NCI-H1105 treated with DMSO at 0.1 percent for 48 hours (cell line): ENCODE measurements at places on chromosomes 3 and 15.

DNA sequence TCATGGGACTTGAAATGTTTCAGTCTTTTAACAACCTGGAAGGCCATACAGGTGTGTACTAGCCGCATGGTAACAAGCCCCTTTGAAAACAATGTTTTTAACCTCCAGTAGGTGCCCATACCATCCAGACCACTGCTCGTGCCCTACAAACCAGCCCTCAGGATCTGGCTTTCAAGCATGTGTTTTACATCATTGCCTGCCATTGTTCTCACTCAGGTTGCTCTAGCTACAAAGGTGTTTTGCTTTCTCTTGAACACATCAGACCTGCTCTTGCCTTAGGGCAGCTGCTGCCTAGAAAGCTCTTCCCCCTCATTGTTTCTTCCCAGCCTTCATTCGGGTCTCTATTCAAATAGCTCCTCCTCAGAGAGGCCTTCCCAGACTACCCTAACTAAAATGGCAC lies 32.3 kb upstream of the MAP3K13 start:
- DNase-seq: no peak

DNA sequence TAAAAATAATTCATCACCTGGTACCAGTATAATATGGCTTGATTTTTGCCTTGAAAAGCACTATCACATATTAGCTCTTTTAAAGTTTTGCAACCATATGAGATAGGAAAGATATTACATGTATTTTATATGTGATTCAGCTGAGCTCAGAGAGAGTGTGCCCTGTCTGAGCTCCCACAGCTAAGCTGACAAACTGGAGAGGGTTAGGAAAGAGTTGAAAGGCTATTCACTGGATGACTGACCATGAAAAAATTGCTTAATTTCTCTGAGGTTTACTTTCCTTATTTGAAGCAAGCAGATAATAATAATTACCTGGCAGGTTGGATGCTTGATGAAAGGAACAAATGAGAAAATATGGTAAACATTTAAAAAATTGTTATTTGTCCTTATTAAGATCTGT lies 97.4 kb upstream of the CCDC80 start:
- DNase-seq: no peak

- DNase-seq: no peak
These were observed 13.5 kb upstream of the TTBK2 start for GRCh38 chr15:42933886-42934667.

DNA sequence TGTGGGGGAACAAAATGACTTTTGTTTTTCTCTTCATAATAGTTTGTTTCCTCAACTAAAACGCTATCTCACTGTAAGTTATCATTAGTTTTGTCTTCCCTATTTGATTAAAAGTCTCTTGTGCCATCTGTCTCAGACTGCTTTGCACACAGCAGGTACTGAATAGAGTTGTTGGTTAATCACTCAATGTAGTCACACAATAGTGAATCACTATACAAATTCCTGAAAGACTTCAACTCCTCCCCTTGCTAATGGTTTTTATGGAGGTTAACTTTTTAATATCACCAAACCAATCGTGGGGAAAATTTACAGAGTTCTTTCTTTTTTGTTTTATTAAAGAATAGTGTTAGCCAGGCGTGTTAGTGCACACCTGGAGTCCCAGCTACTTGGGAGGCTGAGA lies 2.6 kb upstream of the NGLY1 start:
- no peak for DNase-seq

DNA sequence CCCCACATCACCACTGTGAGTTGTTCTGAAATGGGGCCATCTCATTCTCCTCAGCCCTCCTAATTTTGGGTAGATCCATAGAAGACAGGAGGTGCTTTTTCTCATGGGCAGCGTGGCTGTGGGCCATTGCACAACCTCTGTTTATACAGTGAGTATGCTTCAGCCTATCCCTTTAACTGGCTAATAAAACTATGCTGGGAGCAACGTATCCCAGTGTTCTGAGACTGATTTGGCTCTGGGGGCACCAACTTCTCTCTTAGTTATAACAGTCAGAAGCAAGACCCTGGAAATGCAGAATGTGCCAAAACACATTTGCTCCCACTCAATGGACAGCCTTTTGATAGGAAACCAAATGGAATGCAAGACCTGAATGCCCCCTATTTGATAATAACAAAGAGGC lies 97.1 kb upstream of the ICE2 start:
- no peak for DNase-seq

DNA sequence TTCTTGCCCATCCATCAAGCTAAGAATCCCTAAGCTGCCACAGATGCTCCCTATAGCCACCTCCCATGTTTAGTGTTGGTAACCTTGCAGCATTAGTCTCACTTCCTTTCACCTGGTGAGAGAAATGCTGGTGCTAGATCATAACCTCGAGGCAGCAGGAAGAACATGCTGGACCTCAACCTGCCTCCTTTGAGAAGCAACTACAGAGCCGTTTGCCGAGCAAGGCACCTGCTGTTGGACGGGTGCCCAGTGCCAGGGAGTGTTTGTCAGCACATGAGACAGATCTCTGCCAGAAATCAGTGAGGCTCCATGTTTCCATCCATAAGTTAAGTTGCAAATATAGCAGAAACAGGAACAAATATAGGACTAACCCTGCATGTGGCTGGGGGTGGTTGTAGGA lies 955.7 kb downstream of the TUSC7 start:
- peak; percentile 92 for DNase-seq

GRCh38 chr15:94480289-94480834 lies 249.0 kb downstream of the MCTP2 start:
- no peak for DNase-seq

DNA sequence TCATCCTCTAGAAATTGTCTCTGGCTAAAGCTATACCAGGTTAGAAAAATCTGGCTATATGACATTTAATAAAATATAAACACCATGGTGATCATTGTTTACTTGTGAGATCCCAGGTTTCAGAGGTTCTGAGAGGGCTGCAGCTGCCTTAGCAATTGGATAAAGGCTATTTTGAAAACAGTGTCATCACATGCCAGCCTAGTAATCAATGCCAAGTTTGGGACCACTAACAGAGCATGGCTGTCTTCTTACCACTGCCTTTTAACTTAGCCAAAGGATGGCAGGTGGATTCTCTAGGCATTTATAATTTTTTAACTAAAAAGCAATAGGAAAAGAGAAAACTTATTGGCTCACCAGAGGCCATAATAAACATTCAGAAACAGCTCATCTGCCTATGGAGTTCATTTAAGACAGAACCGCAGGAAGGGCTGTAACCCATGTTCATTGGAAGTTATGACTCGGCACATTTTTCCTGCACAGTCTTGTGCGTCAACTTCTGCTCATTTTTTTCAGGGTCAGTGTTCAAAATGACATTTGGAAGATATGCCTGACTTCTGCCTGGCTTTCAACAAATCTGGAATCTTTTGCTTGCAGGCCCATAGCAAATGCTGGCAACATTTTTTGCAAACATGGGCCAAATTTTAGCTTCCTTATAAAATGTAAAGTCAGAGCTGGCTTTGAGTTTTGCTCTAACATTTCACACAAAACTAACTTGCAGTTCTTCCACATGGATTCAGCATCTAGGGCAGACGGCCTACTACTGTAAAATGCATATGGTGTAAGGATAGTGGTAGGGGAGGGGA lies 476.0 kb upstream of the TBL1XR1 start:
- no peak for DNase-seq

- no peak for DNase-seq
These were observed 7.7 kb upstream of the KY start for GRCh38 chr3:134658555-134658954.

GRCh38 chr3:156787001-156787400 lies 39.2 kb upstream of the LEKR1 start:
- no peak for DNase-seq

GRCh38 chr15:58391088-58391487 lies 40.7 kb upstream of the LIPC start:
- no peak for DNase-seq

DNA sequence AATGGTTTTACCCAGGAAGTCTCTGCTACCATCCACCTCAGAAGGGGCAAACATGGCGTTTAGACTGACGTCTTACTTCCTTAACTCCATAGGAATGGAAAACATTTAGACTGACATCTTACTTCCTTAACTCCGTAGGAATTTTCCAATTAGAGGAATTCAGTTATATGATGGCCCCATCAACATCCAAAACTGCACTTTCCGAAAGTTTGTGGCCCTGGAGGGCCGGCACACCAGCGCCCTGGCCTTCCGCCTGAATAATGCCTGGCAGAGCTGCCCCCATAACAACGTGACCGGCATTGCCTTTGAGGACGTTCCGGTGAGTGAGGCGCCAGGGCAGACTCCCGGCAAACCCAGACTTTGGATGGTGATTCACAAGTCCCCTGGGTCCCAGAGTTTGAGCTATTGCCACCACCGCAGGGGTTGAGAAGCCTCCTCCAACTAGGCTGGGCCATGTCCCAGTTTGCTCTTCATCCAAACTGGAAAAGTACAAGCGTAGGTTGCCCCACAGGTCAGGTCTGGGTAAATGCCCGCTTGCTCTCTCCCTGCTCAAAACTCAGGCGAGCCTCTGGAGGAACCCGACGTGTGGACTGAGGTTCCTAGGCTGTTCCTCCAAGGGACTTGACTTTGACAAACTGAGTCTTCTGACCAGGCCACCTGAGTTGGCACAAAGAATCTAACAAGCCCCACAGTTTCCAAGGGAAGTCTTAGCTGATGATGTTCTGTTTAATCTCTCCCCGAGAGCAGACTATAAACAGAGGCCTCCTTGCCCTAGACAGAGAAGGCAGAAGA lies 57.7 kb downstream of the MESD start:
- no peak for DNase-seq

DNA sequence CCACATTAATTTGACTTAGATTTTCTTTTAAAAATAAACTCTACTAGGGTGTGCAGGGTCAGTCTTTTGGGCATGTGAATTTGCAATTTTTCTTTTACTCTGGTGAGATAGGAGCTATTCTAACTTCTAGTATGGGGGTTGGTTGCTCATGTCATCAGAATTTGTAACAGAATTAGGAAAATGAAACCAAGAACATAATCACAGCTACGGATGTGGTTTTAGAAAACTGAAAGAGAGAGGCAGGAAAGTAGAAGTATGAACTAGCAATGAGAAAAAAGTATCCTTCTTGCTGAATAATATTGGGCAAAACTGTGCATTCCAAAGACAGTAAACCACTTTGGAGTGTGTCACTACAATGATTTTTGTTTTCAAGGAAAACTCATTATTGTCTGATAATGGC lies 43.3 kb downstream of the ADPGK start:
- no peak for DNase-seq

- DNase-seq: no peak
These were observed 27.1 kb upstream of the SNRPA1 start for GRCh38 chr15:101322016-101322695.

DNA sequence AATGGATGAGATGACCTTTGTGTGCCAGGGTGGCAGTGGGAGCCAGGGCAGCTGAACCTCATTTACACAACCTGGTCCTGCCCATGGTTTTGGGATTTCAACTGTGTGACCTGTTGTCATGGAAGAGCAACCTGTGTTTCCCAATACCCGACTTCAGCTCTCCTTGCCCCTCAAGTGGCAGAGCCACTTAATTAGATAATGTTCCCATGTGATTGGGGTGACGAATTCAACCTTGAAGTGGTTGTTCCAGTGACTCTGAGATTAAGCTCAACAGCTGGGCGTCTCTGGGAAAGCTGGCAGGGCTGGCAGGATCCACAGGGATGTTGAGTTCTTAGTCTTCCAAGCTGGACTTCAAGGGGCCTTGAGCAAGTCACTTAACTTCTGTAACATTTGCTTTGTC lies 71.0 kb downstream of the THSD4 start:
- peak; percentile 24 for DNase-seq

DNA sequence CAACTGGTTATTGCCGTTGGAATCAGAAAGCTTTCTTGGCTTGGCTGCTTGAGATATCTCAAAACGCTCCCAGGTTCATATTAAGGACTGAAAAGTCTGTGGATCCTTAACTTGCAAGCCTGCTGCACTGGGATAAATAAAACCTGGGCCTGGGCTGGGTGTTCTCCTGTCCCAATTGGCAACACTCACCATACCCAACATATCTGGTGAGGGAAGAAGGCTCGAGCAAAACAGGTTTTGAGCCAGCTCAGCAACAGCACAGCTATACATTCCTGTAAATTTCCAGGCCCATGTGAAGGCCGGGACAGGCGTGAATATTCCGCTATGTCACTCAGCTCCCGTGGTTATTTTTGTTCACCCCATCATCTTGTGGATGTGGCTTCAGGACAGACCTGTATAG lies 169.0 kb upstream of the BCL6 start:
- no peak for DNase-seq

DNA sequence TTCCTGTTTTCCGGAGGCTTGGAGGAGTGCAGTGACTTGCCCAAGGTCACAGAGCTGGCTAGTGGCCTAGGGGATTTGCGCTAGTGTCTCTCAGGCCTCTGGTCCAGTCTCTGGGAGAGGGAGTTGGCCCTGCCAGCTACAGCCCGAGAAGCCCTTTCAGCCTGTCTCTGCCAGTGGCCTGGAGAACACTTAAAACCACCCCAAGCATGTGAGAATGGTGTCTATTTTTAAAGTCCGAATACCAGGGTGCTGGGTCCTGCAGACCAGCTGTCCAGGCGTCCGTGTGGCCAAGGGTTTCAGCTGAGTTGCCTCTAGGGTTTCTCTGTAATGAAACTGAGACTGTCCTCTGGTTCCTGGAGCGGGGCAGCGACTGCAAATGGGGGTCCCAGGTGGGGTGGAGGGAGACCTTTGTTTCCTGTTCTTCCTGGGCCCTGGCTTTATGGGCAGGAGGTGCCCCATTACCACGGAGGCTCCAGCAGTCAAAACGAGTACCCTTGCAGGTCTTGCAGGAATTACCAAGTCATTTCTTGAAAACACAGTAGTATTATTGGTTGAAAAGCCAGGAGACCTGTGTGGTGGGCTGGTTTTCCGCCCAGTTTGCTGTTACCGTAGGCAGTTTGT lies 2.2 kb downstream of the CAND2 start:
- no peak for DNase-seq
